Cerebellum (tissue), 4 donors: ENCODE measurements at places on chromosomes 16 and 17. TPM values are rescaled to one million over a fixed set of nuclear protein-coding genes. Genes with fewer than 3 reads are reported as not detected.

DNA sequence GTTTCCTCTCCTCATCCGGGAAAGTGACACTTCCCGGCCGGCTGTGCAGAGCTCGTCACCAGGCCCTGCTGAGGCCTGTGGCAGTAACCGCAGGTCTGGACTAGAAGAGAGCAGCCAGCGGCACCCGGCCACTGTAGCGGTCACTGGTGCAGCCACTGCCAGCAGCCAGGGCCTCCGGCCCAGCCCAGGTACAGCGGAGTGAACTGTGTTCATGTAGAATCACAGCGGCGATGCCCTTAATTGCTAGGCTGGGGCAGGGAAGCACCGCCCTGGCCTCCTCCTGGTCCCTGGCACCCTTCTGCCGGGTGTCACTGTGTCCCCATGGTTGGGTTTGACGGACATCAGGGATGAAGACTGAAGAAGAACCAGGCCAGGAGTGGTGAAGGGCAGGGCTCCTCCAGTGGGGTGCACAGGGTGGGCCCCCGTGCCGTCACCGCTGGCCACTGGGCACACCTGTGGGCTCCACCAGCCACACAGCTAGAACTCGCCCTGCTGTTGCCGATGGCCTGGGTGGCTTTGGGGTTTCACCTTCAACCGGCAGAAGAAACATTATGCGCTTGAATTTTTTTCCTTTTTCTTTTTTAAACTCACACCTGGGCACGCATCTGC is 165.2 kb upstream of the CHMP6 start:
- no peak for DNase-seq

- DNase-seq, result no peak
Observed at GRCh38 chr17:83079766-83080578, 563 bp downstream of the METRNL start.

- DNase-seq, result no peak
Observed at GRCh38 chr17:72187556-72187955, 66.7 kb downstream of the SOX9 start.

GRCh38 chr16:66918803-66919568 is at the start of gene CDH16:
CDH16 (minus strand) TSS chr16:66918885; CDS start chr16:66918065, 820 bp downstream.
- no peak for DNase-seq

GRCh38 chr16:31874366-31875111 is 932 bp downstream of the ZNF267 start:
- DNase-seq, result no peak

- DNase-seq, result peak; percentile 51
Observed at GRCh38 chr17:7838090-7839075, 4.4 kb downstream of the KDM6B start.

DNA sequence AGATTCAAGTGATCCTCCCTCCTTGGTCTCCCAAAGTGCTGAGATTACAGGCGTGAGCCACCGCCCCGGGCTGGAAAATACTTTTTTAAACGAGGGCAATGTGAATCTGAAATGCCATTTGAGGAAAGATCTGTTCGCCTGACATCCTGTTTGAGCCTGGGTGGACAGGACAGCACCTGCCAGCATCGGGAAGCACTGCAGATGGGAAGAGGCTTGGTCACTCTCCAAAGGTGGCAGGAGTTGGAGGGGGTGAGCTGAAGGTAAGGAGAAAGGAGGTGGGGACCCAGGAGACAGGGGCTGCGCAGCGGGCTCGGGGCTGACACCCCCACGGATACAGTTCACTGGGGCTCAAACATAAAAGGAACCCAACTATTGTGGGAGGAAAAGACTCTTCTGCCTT is 3.9 kb upstream of the BIRC5 start:
- peak; percentile 76 for DNase-seq

- no peak for DNase-seq
Observed at GRCh38 chr16:24999856-25000461, 15.2 kb downstream of the ARHGAP17 start.

GRCh38 chr17:6699997-6700947 is 12.9 kb downstream of the SLC13A5 start:
- DNase-seq, result no peak

DNA sequence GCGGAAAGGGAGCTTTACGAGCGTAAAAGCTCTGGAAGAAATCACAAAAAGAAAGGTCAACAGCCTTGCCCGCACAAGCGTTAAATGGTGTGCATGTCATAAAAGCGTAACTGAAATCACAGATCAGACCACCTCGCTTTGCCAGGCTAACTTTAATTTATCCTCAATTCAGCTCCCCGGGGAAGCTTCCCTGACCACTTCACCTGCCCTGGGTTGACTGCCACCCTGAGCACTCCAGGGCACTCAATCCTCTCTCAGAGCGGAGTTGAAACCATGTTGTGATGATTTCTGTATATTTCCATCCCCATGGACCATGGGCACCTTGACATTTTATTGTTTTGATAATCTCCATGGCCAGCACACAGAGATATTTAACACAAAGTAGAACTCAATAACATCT is 16.1 kb upstream of the NAGS start:
- no peak for DNase-seq

GRCh38 chr17:1366234-1366633 is 33.8 kb downstream of the YWHAE start:
- DNase-seq, result no peak

DNA sequence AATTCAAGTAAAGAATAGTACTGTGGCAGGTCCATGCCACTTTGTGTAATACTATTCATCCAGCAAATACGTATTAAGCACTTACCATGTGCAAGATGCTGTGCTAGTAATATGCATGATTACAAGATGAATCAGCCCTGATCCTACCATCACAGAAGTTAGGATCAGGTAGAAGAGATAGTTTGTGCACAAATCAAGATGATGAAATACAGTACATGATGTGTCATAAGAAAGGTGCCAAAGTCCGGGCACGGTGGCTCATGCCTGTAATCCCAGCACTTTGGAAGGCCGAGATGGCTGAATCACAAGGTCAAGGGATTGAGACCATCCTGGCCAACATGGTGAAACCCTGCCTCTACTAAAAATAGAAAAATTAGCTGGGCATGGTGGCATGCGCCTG is 10.9 kb downstream of the COG4 start:
- no peak for DNase-seq

DNA sequence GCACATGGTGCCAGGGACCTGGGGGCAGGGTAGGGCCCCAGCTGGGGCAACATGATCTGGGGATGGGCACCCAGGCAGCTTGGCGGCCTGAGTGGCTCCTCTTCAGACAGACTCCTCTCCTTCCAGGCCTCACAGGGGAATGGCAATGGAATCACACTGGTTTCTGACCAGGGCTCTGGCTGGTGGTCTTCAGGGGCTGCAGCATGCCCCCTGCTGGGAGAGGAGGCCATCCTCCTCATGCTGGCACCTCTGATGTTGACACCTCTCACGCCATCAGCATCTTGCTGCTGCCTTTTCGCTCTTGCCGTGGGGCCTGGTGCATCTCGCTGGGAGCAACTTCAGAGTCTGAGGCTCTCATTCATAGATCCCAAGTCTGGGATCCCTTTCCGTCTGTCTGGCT is 11.2 kb upstream of the GFOD2 start:
- DNase-seq, result no peak

DNA sequence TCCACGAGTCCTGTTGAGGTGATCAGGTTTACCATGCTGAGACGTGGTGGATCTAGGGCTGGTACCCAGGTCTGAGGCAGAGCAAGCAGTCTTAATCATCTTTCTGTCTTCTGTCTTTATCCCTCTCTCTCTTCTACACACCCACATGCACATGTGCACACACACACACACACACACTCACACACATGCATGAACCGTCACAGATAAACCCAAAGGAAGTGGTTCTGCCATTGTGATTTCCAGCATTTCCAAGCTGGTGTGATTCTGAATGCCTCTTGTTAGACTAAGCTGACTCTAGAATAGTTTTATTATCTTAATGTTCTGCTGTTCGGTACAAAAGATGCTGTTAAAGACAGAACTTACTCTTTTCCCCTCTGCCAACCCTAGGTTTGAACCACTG is 411.8 kb upstream of the SALL1 start:
- no peak for DNase-seq

DNA sequence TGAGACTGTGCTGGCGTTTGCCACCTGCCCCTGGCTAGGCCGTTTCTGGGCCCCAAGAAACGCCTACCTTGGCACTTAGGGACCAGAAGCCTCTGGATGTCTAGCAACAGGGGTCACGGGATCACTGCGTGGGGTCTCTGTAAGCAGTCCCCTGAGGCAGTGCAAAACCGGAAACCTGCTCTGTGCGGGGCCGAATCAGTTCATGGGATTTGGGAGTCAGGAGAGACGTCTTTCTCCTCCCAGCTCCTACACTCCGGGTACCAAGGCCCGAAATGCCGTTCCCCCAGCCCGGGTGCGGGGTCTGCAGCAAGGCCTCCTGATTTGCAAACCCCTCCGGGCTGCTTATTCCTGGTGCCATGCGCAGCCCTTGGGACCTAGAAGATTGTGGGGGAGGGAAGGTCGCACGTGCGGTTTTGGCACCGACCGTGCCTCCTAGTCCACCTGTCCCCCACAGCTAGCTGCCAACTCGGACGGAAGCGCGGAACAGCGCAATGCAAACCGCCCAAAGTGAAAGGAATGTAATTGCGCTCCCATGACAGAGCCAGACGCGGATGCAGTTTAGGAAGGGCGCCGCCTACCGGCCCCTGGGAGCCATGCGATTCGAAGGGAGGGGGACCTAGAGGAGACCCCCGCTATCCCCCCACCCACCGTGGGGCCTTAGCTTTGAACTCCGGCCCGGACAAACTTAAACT is 6.5 kb downstream of the IRX5 start:
- DNase-seq, result no peak

- DNase-seq, result no peak
Observed at GRCh38 chr17:77071925-77072490, 68.8 kb upstream of the SEC14L1 start.

- no peak for DNase-seq
Observed at GRCh38 chr17:72264682-72265405, 144.0 kb downstream of the SOX9 start.

GRCh38 chr17:60090417-60090816 is 11.7 kb upstream of the HEATR6 start:
- DNase-seq, result no peak

- no peak for DNase-seq
Observed at GRCh38 chr16:85446951-85447692, 166.0 kb upstream of the GSE1 start.

DNA sequence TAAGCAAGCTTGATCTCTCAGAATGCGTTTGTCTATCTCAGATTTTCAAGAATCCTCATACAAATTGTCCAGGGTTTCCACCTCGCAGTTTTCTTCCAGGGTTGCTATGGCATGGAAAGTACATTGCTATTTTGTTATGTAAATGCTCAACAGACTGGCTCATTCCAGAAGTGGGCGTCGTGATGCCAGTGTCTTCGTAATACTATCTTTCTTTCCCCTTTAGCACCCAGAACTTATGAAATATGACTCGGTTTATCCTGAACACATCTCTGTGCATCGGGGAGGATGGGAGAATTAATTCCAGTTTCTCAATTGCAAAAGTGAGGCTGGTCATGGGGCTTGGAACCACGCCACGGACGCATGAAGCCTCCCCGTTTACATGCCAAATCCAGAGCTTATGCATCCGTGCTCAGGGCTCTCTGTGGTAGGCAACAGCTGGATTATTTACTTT is 405.0 kb downstream of the WWOX start:
- no peak for DNase-seq

DNA sequence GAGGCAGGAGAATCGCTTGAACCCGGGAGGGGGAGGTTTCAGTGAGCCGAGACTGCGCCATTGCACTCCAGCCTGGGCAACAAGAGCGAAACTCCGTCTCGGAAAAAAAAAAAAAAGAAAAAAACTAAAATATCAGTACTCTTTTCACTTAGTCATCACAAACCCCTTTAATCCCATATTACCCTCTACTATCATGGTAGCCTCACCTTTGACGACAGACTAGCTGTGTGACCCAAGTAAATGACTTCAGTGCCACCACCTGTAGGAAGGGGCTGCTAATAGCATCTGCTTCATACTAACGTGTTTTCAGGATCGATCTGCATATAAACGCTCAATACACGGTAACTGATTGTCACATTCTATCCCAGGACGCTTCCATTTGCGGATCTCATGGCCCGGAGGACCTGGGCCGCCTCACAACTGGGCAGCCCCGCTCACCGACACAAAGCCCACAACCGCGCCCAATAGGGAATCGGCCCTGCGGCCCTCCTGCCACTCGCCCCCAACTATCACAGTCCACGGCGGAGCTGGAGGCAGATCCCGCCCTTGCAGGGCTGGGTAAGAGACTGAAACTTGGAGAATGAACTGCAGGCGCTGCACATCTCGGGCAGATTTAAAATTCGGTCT is 1.1 kb upstream of the ZNF263 start:
- no peak for DNase-seq

- no peak for DNase-seq
Observed at GRCh38 chr16:76193906-76194615, 83.1 kb upstream of the CNTNAP4 start.

GRCh38 chr16:81821436-81822128 is 42.5 kb downstream of the PLCG2 start:
- no peak for DNase-seq

GRCh38 chr17:50570528-50570927 is 10.0 kb downstream of the CACNA1G start:
- DNase-seq, result no peak

DNA sequence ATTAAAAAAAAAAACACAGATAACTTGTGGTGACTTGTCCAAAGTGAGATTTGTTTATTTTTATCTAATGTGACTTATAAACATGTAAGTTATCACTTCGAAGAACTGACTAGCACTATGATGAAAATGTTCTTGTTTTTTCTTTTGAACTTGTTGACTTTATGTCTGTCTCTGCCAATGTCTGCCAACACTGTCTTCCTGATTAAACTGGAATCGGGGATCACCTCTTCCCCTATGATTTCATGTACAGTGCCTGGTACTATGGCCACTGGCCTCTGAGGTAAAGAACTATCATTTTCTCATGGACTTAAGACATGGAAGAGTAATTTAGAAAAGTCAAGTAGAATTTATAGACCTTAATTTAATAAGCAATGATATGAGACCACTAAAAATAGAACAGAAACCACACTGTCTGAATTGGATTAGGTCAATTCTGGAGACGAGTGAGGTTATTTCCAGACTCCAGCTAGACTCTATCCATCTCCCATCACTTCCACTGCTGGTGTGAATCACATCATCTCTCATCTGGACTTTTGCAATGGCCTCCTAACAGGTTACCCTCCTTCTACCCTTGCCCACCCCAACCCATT is 8.9 kb downstream of the C17orf78 start:
- no peak for DNase-seq

Gene GCGR
- total RNA-seq, result not detected

Gene RAP1GAP2
- total RNA-seq, result 17.3 TPM

Gene MSLN
- total RNA-seq, result not detected

Gene ALOXE3
- 0.45 TPM for total RNA-seq

Gene JPH3
- total RNA-seq, result 21.4 TPM

Gene ELAC2
- total RNA-seq, result 36.8 TPM

Gene NOG
- total RNA-seq, result 6.9 TPM

Gene KRTAP2-1
- not detected for total RNA-seq

Gene ABCC3
- 0.82 TPM for total RNA-seq

Gene KRT39
- total RNA-seq, result not detected

Gene MPHOSPH6
- total RNA-seq, result 62.5 TPM

Gene KCNH4
- 0.82 TPM for total RNA-seq

Gene ARL5C
- not detected for total RNA-seq

Gene TMEM231
- 21.2 TPM for total RNA-seq

Gene RAPGEFL1
- 15.3 TPM for total RNA-seq
